ENCODE measurements at places on chromosomes 13 and 19.
A peak's percentile ranks its signal among the peaks of the same experiment; 100 is the strongest.

- DNase-seq, result no peak
These were observed 7.1 kb upstream of the SHFL start for GRCh38 chr19:10079031-10079453.

- DNase-seq, result no peak
These were observed 572.5 kb upstream of the SLC10A2 start for GRCh38 chr13:103638706-103639105.

DNA sequence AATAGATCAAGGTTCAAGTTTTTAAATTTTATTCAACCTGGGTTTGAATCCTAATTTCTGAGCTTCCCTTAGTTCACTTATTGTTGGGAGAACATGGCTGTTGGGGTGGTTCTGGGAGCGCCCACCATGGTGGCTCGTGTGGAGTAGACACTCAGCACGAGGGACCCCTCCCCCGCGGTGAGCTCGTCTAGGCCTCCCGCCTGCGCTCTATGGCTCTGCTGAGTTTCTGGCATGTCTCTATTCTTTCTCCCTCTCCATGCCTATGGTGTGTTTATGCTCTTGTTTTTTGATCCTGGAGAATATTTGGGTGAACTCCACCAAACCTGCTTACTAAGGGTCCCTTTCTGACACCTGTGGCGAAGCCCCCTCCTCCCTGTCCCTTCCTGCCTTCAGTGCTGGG, 1.6 kb upstream of the EPN1 start:
- DNase-seq, result no peak

GRCh38 chr13:98450026-98450425, 126.9 kb downstream of the STK24 start:
- DNase-seq, result no peak

DNA sequence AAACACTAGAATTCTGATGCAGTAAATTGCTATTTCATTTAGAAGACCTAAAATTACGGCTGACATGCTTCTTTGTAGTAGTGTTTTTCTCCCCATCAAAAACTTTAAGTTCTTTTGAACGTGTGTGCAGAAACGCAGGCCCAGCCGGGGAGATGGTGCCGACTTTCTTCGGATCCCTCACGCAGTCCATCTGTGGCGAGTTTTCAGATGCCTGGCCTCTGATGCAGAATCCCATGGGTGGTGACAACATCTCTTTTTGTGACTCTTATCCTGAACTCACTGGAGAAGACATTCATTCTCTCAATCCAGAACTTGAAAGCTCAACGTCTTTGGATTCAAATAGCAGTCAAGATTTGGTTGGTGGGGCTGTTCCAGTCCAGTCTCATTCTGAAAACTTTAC, 98.3 kb downstream of the TNFRSF19 start:
- DNase-seq, result no peak

- no peak for DNase-seq
These were observed 1713.1 kb upstream of the PCDH20 start for GRCh38 chr13:63128716-63129115.

- DNase-seq, result no peak
These were observed 233.6 kb downstream of the PCDH9 start for GRCh38 chr13:66996503-66996902.

DNA sequence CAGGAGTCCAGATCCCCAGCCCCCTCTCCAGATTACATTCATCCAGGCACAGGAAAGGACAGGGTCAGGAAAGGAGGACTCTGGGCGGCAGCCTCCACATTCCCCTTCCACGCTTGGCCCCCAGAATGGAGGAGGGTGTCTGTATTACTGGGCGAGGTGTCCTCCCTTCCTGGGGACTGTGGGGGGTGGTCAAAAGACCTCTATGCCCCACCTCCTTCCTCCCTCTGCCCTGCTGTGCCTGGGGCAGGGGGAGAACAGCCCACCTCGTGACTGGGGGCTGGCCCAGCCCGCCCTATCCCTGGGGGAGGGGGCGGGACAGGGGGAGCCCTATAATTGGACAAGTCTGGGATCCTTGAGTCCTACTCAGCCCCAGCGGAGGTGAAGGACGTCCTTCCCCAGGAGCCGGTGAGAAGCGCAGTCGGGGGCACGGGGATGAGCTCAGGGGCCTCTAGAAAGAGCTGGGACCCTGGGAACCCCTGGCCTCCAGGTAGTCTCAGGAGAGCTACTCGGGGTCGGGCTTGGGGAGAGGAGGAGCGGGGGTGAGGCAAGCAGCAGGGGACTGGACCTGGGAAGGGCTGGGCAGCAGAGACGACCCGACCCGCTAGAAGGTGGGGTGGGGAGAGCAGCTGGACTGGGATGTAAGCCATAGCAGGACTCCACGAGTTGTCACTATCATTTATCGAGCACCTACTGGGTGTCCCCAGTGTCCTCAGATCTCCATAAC, at the start of gene APOE:
Gene APOE (plus strand): TSS at position 360 of the 724 bp plus-strand sequence. CDS start 829 bp downstream, outside the sequence.
- no peak for DNase-seq

DNA sequence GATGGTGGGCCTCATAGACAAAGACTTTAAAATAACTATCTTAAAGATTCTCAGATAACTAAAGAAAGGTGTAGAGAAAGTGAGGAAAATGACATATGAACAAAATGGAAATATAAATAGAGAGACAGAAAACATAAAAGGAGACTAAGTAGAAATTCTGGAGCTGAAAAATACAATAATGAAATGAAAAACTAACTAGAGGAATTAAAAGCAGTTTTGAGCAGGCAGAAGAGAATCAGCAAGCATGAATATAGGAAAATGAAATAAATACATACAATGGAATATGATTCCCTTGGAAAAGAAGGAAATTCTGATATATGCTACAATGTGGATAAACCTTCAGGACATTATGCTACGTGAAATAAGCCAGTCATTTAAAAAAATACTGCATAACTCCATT, 3.9 kb downstream of the EEF1AKMT1 start:
- DNase-seq, result no peak

DNA sequence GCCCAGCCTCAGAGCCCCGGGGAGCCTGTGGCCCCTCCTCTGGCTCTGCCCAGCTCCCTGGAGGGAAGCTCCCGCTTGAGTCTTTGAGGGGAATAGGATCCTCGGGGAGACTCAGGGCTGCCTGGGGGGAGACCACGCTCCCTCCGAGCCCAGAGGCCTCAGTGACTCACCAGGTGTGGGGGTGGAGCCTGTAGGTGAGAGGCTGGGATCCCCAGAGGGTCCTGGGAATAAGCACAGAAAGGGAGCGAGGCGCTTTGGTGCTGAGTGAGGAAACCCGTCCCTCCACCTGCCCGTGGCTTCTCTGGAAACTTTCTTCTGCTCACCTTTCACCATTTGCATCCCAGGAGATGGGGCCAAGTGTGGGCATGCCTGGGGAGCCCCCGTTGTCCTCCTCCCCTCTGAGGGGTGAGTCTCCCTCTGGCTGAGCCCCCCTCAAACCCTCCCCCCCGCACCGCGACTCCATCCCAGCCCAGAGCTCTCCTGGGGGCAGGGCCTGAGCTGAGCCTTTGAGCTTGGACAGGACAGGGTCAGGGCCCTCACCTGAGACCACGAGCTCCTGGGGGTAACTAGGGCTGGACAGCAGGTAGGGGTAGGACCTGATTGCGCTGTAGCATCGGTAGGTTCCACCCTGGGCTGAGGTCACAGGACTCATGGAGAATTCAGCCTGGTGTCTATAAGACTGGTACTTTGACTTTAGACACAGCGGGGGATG, 2.7 kb downstream of the LILRB5 start:
- DNase-seq, result no peak

DNA sequence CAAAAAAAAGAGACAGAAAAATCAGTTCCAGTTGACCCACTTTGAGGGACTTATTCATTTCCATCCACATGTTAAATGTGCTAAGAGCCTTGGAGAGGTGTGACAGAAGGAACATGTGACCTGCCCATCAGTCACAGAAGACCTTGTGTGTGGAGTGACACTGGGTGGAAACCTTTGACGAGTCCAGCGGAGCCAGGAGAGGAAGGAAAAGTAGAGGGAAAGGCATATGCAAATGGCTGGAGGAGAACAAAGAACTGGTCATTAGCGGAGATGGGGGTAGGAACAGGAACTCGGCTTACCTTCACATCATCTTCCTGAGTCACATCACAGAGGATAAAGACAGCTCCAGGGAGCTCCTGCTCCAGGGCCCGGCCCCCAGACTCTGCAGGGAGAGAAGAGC, 2.3 kb downstream of the HSD17B14 start:
- no peak for DNase-seq

- peak; percentile 87 for DNase-seq
These were observed 31.3 kb downstream of the GRIK5 start for GRCh38 chr19:42038666-42039065.

DNA sequence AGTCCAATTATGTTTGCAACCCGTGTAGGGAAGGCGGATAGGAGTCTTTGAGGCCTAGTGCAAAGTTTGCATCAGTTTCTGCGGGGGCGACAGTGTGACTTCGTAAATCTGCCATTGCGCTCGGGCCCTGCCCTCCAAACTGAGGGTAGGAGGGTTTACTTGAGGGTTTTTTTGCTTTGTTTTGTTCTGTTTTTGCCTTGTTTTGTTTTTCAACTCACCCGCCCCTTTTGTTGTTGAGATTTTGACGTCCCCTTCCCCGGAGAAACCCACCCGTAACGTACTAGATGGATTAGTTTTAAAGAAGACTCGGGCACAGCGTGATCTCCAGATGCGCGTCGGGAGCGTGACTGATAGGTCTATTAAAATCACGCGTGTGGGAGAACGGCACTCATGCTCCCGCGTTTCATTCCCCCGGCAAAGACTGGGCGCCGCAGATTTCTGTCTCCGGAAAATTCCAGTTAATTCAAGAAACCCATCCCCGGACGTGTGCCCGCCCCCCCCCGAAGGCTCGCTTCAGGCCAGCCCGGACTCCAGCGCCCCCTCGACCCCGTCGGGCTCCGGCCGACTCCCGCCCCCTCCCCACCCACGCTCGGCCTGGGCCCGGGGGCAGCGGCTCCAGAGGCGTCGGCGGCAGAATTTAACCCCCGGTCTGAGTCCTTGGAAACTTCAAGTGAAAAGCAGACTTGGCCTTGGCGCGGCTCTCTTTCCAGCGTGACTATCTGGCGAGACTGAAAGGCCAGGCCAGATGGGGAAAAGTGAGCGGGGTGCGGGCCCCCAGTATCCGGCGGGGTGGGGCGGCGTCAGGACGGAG, 5.0 kb downstream of the SOX1 start:
- peak; percentile 76 for DNase-seq

DNA sequence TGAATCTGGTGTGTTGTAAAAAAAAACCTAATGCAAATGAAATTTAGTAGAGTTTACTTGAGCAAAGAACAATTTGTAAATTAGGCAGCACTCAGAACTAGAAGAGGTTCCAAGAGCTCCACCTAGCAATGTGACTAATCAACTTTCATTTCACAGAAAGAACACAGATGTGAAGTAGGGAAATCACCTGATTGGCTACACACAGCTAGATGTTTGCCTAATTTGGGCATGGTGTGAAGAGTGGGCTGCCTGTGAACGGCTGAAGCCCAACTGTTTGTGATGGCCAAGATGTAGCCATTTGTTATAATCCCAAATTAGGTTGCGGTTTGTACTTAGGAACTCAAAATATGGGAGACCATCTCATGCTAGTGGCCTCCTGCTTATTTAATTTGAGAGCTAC, 724.4 kb upstream of the SLITRK5 start:
- DNase-seq, result no peak

- DNase-seq, result no peak
These were observed 30.8 kb downstream of the KLF2 start for GRCh38 chr19:16355293-16356043.

DNA sequence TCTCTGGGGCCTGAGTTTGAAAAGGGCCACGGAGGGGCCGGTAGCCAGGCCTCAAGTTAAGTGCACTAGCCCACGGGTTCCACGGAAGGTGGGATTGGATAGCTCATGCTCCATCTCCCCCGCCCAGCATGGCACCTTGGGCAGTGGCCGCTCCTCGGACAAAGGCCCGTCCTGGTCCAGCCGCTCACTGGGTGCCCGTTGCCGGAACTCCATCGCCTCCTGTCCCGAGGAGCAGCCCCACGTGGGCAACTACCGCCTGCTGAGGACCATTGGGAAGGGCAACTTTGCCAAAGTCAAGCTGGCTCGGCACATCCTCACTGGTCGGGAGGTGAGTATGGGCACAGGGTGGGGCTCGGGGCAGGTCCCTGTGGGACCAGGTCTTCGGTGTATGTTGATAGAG, 7.8 kb downstream of the MARK4 start:
- DNase-seq, result no peak

- DNase-seq, result peak; percentile 48
These were observed 17.9 kb upstream of the ZNF175 start for GRCh38 chr19:51552996-51553725.

GRCh38 chr13:106602178-106602577, 34.2 kb upstream of the ARGLU1 start:
- DNase-seq, result no peak

DNA sequence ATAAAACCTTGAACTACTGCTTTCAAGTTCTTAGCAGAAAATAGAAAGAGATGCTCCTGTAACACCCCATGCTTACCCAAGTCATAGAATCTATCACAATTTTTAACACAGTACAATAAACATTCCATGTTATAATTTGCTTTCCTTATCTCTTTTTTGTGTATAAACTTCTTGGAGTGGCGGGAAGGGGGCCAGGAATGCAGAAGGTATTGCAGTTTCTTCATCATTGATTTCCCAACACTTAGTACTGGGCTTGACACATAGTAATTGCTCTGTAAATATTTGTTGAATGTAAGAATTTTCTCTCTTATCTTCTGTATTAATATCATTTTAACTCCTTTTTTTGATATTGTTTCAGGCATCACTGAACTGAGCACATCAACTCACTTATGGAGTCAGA, 535.8 kb downstream of the KCTD12 start:
- DNase-seq, result no peak

GRCh38 chr13:91398413-91399188, at the start of gene GPC5:
TSS of gene GPC5 (plus strand) at chr13:91398621.
- DNase-seq, result peak; percentile 80

- DNase-seq, result no peak
These were observed 108.9 kb downstream of the ZAR1L start for GRCh38 chr13:32206097-32206740.

DNA sequence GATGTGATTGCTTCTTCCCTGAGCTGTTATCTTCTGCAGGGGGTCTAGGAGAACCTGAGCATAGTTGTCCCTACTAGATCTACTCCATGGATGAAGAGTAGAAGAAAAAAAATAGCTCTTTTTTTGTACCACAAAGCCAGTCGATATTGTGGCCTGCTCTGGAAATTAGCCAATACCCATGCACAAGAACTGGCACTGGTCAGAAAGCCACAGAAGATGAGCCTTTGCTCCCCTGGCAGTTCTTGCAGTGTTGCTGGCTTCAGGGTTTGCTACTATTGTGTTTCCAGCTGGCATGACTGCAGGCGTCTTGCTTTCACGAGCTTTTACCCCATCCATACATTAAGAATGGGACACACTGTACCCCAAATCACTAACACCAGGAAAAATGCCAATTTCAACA, 547.7 kb upstream of the KLF12 start:
- no peak for DNase-seq

GRCh38 chr13:67238277-67238859, 8.2 kb upstream of the PCDH9 start:
- DNase-seq, result no peak

Data from posterior cingulate gyrus (tissue), 11 donors.